ENCODE measurements at places on chromosomes 2 and 18.
A peak's percentile ranks its signal among the peaks of the same experiment; 100 is the strongest.

- DNase-seq = peak; percentile 11
- H3K27me3 ChIP-seq = no peaks in the 10 kb centered on the region
- H3K4me1 ChIP-seq = peaks cover 22% of the 10 kb centered on the region
- peak overlapping the region; percentile 26 for H3K27ac ChIP-seq
- H3K36me3 ChIP-seq = no peaks in the 10 kb centered on the region
Measured at GRCh38 chr2:42795841-42796301, 3.5 kb upstream of the HAAO start.

DNA sequence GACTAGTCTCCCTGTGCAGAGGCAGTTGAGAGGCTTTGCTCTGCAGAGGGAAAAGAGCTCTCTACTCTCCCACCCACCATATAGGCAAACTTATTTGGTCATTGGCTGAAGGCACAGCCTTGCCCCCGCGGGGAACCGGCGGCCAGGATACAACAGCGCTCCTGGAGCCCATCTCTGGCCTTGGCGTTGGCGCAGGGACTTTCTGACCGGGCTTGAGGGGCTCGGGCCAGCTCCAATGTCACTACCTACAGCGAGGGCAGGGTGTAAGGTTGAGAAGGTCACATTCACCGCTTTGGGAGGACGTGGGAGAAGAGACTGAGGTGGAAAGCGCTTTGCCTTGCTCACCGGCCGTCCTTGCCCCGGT, 2.2 kb downstream of the ONECUT2 start:
- H3K36me3 ChIP-seq = no peaks in the 10 kb centered on the region
- H3K27me3 ChIP-seq = peaks cover 91% of the 10 kb centered on the region
- H3K27ac ChIP-seq = no peak overlapping the region

DNA sequence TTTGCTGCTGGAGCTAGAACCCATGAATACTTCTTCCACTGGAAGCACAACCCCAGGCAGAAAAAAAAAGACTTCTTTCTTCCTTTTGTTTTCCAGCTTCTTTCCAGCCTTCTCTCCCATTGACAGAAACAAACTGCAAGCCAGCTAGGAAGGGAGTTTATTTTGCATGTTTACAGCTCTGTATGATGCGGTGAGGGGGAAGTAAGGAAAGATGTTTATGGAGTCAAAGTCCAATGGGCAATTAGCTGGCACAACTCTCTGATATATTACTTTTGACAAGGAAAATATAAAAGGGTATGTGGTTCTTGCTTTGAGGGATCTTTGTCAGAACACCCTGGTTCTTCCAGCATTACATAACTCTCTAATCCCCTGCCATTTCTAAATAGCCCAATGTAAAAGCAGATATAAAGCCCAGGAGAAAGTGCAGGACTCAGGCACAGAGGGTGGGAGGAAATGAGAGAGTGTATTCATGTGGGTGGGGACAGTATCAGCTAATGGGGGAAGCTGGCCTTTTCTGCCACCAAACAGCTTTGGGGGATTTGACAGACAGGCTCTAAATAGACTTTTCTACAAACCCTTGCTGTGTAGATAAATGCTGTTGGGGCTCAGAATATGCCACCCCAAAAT, 9.3 kb upstream of the NMS start:
- no peaks in the 10 kb centered on the region for H3K36me3 ChIP-seq
- H3K27ac ChIP-seq = no peak overlapping the region
- H3K4me3 ChIP-seq = no peak overlapping the region
- no peaks in the 10 kb centered on the region for H3K4me1 ChIP-seq

DNA sequence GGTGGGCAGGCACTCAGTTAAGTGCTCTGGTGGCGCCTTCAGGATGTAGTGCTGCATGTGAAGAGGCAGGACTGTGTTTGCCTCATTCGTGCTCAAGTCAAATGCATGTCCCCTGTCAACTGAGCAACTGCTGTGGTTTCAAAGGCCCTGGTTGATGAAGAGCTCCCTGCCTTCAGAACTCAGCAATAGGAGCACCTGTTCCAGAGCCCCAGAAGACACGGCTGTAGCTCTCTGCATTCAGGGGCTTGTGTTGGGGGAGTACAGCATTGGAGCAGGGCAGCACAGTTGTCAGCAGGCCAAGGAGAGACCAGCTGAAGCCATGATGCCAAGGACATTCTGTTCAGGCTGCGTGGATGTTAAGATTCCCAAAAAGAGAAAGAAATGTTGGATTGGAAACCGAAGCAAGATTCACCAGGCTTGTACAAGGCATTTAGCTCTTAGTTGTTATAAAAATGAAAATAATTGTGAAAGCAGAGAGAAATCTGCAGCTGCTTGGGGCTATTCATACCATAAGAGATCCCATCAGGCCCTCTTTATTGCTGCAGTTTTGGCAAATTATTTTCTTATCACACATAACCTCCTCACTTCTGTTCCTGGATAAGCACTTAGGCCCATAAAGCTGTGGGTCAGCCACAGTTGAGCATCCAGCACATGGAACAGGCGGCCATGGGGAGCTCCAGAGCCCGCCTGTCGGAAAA, 252.4 kb upstream of the ZNF521 start:
- no peaks in the 10 kb centered on the region for H3K27me3 ChIP-seq
- H3K36me3 ChIP-seq = no peaks in the 10 kb centered on the region
- no peak overlapping the region for H3K27ac ChIP-seq
- no peak for DNase-seq

- H3K27me3 ChIP-seq = no peaks in the 10 kb centered on the region
- no peak overlapping the region for H3K27ac ChIP-seq
- H3K36me3 ChIP-seq = no peaks in the 10 kb centered on the region
- H3K4me1 ChIP-seq = no peaks in the 10 kb centered on the region
- H3K4me3 ChIP-seq = no peak overlapping the region
- no peak for DNase-seq
Measured at GRCh38 chr2:229572507-229573271, 141.7 kb downstream of the DNER start.

GRCh38 chr2:46924038-46924437, 8.4 kb upstream of the MCFD2 start:
- H3K4me3 ChIP-seq = no peak overlapping the region
- H3K4me1 ChIP-seq = no peaks in the 10 kb centered on the region
- H3K27me3 ChIP-seq = no peaks in the 10 kb centered on the region
- no peaks in the 10 kb centered on the region for H3K36me3 ChIP-seq

- H3K4me1 ChIP-seq = no peaks in the 10 kb centered on the region
- DNase-seq = no peak
- no peak overlapping the region for H3K27ac ChIP-seq
- H3K27me3 ChIP-seq = no peaks in the 10 kb centered on the region
Measured at GRCh38 chr2:187915810-187916209, 361.6 kb upstream of the TFPI start.

- no peak overlapping the region for H3K27ac ChIP-seq
- peaks cover 22% of the 10 kb centered on the region for H3K4me1 ChIP-seq
- H3K27me3 ChIP-seq = no peaks in the 10 kb centered on the region
- no peak overlapping the region for H3K4me3 ChIP-seq
Measured at GRCh38 chr2:86243272-86243671, 44.0 kb downstream of the MRPL35 start.

- H3K36me3 ChIP-seq = no peaks in the 10 kb centered on the region
- no peaks in the 10 kb centered on the region for H3K4me1 ChIP-seq
- DNase-seq = no peak
- H3K27me3 ChIP-seq = no peaks in the 10 kb centered on the region
- H3K27ac ChIP-seq = no peak overlapping the region
- H3K4me3 ChIP-seq = no peak overlapping the region
Measured at GRCh38 chr2:190607014-190607597, 41.8 kb upstream of the NAB1 start.

GRCh38 chr18:44654573-44654972, 26.1 kb upstream of the SETBP1 start:
- no peak overlapping the region for H3K4me3 ChIP-seq
- H3K4me1 ChIP-seq = no peaks in the 10 kb centered on the region
- no peaks in the 10 kb centered on the region for H3K27me3 ChIP-seq

GRCh38 chr2:134406311-134406710, 152.4 kb downstream of the MGAT5 start:
- no peak overlapping the region for H3K4me3 ChIP-seq
- H3K4me1 ChIP-seq = no peaks in the 10 kb centered on the region
- H3K36me3 ChIP-seq = no peaks in the 10 kb centered on the region
- DNase-seq = no peak

DNA sequence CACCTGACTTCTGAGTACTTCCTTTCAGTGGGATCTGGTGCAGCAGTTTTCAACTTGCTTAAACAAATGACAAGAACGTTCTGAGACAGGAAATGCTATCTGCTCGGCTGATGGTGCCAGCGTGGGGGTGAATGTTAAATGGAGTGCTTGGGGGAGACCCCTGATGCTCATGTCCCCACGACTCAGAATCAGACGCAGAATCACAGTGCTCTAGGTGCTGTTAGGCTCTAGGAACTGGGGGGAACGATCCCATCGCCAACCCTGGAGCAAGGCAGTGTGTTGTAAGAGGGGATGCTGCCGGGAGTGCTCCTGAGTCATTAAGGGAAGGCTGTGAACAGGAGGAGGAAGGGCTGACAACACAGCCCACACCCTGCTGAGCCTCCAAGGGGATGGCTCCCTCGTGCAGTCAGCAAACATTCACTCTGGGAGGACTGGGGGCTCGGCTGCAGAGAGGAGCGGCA, 34.1 kb upstream of the KCNF1 start:
- no peaks in the 10 kb centered on the region for H3K36me3 ChIP-seq
- peak overlapping the region; percentile 11 for H3K27ac ChIP-seq
- H3K4me3 ChIP-seq = no peak overlapping the region
- peak; percentile 46 for DNase-seq
- peaks cover 29% of the 10 kb centered on the region for H3K4me1 ChIP-seq

DNA sequence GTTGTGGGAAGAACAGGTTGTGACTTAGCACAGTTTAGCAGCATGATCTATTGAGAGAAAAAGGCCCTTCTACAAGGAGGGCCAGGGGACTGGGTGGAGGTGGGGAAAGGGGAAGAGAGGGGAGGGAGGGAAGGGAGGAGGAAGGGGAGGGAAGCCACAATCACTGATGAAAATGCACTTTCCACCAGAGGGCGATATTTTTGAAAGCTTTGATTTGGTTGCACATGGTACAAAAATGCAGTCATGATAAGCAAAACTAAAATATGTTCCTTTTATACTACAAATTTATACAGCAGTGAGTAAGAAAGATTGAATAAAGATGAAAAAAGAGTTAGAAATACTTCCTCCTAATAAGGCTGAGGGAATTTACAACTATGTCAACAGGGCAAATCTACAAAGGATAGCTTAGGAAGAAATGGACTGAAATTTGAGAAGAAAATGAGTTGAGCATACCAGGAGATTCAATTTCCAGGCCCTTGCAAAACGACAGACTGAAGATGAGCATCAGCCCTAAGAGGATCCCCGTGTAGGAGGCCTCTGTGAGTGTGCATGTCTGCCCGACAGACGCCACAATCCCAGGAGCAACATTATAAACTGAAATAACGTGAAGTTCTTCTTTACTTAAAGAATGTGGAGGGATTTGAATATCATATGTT, 17.2 kb downstream of the SH3YL1 start:
- H3K27me3 ChIP-seq = no peaks in the 10 kb centered on the region
- H3K4me1 ChIP-seq = no peaks in the 10 kb centered on the region
- H3K27ac ChIP-seq = no peak overlapping the region
- H3K36me3 ChIP-seq = no peaks in the 10 kb centered on the region

- peaks cover 44% of the 10 kb centered on the region for H3K27me3 ChIP-seq
- no peak within 1 kb of the TSS for H3K27ac ChIP-seq
- peak within 1 kb of the TSS; percentile 73 for H3K4me3 ChIP-seq
- peaks cover 19% of the 10 kb centered on the region for H3K4me1 ChIP-seq
Measured at GRCh38 chr2:45651415-45652089, at the start of gene PRKCE. TSS of gene PRKCE (plus strand) at chr2:45651675.

GRCh38 chr2:108301558-108301957, 12.9 kb downstream of the SULT1C2 start:
- H3K27ac ChIP-seq = no peak overlapping the region
- no peaks in the 10 kb centered on the region for H3K36me3 ChIP-seq
- peaks cover 7% of the 10 kb centered on the region for H3K27me3 ChIP-seq
- no peak overlapping the region for H3K4me3 ChIP-seq
- no peak for DNase-seq

DNA sequence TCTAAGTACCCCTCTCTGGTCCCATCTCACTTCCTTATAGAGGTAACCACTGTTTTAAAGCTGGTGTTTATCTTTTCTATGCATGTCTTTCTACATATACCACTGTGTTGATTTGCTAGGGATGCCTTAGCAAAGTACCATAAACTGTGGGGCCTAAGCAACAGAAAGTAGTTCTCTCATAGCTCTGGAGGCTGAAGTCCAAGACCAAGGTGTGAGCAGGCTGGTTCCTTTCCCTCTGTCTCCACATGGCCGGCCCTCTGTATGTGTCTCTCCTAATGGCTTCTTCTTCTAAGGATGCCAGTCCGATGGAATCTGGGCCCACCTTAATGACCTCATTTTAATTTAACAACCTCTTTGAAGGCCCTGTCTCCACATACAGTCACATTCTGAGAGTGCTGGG, 40.8 kb upstream of the ROCK2 start:
- H3K27ac ChIP-seq = no peak overlapping the region
- no peaks in the 10 kb centered on the region for H3K4me1 ChIP-seq
- H3K4me3 ChIP-seq = no peak overlapping the region
- no peaks in the 10 kb centered on the region for H3K36me3 ChIP-seq

- peaks cover 5% of the 10 kb centered on the region for H3K4me1 ChIP-seq
- no peak overlapping the region for H3K4me3 ChIP-seq
- no peak for DNase-seq
- no peak overlapping the region for H3K27ac ChIP-seq
- no peaks in the 10 kb centered on the region for H3K27me3 ChIP-seq
Measured at GRCh38 chr2:241728627-241729026, 5.8 kb upstream of the D2HGDH start.

DNA sequence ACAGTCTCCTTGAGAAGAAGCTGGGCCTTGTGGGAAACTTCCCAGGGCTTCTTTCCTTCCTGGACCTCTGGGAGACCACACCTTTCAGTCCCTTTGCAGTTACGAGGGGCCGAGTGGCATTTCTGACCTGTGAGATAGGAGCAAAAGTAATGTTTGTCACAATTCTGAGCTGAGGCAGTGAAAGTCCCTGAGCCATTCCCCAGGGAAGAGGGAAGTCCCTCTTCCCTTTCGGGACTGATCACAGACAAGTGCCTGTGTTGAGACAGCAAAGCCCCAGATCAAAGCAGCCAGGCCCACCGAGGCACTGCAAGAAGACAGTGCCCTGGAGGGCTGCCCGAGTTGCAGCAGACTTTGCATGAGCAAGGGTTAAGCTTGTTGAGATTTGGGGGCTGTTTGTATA, 41.9 kb downstream of the RHOB start:
- no peaks in the 10 kb centered on the region for H3K27me3 ChIP-seq
- H3K4me3 ChIP-seq = no peak overlapping the region
- H3K27ac ChIP-seq = no peak overlapping the region

DNA sequence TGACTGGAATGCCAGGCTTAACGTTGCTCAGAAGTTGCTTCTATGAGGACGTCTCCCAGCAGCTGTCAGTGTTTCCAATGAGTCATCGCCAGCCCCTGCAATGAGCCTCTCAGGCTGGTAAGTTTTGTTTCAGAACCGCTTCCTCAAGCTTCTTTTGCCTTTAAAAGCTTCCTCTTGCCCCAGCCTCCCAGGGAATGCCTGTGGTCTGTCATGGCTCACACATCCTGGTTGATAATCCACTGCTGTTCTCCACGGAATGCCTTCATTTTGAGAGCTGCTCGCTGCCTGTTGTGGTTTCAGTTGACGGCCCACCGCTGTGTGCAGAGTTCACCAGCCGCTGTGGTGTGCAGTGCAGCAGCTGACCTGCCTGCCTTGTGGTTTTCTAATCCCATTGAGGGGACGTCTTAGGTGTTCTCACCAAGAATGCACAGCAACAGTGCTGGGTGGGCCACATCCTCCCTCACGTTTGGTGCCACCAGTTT, 96.4 kb downstream of the RTP5 start:
- no peaks in the 10 kb centered on the region for H3K36me3 ChIP-seq
- H3K4me1 ChIP-seq = peaks cover 29% of the 10 kb centered on the region
- H3K4me3 ChIP-seq = peak overlapping the region; percentile 11
- DNase-seq = peak; percentile 85

- H3K36me3 ChIP-seq = no peaks in the 10 kb centered on the region
- no peak overlapping the region for H3K4me3 ChIP-seq
- H3K27me3 ChIP-seq = peaks cover 4% of the 10 kb centered on the region
- no peak for DNase-seq
Measured at GRCh38 chr2:126774761-126775160, 118.8 kb downstream of the GYPC start.
